ENCODE measurements at places on chromosomes 3 and 15. TPM values are rescaled to one million over a fixed set of nuclear protein-coding genes. Genes with fewer than 3 reads are reported as not detected.
A peak's percentile ranks its signal among the peaks of the same experiment; 100 is the strongest.

GRCh38 chr3:122825460-122825859 lies 30.6 kb downstream of the SLC49A4 start:
- DNase-seq = no peak

DNA sequence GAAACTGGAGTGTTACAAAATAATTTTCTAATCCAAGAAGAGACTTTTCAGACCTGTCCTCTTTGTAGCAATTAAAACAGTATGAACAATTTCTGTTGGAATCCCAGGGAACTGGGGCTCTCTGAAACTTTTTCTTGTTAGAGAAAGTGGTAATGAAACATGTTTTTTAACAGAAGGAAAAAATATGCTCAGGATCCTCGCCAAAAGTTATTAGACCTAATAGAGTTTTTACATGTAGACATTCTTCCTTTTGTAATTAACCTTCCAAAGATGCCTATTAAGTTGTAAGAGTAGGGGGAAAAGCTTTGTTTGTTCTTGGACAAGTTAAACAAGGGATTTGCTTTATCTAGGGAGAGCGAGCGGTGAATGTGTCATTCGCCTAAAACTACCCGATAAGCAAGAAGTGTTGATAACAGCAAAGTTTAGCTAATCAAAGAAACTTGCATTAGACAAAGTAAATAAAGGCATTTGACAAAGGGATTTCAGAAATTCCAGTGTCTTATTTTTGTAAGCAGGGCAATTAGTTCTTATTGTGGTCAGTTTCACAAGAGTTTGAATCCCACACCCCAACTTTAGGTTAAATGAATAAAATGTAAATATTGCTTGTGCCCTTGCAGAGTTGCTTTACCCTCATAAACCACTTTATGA lies 2.3 kb downstream of the RARB start:
- DNase-seq = no peak

DNA sequence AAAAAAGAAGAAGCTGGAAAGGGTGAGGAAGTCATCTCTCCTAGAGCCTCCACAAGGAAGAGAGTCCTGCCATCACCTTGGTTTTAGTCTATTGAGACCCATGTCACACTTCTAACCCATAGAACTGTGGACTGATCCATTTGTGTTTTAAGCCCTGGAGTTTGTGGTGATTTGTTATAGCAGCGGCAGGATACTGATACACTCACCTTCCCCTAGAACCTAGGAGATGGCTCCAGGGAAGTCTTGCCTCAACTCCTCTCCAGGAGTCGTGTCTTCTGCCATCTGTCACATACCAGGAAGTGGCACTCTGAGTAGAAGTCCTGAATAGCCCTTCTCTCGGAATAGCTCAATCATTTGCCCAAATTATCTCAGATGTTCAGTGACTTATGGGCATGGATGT lies 14.6 kb upstream of the APBA2 start:
- DNase-seq = no peak

DNA sequence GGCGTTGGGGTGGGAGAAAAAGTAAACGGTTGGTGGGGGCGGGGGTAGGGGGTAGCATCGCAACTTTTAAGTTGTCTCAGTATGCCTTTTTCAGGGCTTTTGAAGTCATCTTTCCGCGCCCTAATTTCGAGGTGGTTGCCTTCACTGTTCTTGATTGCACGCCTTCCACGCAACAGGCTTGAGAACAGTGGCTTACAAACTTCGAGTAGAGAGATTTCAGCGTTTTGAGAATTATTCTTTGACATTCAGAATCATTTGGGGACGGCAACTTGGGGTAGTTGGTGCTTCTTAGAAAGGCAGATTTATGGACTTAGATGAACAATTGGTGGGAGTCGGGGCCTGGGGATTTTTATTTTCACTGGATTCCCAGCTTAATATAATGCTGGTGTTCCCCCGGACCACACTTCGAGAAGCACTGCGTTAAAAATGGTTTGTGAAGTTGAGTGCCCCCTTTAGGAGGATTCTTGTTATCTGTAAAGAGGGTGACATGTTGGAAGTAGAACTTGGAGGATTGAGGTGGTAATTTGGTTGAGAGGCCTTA lies 880 bp downstream of the PPP4R2 start:
- peak; percentile 39 for DNase-seq

- DNase-seq = no peak
Observed at GRCh38 chr3:155233213-155233612, 60.3 kb downstream of the STRIT1 start.

DNA sequence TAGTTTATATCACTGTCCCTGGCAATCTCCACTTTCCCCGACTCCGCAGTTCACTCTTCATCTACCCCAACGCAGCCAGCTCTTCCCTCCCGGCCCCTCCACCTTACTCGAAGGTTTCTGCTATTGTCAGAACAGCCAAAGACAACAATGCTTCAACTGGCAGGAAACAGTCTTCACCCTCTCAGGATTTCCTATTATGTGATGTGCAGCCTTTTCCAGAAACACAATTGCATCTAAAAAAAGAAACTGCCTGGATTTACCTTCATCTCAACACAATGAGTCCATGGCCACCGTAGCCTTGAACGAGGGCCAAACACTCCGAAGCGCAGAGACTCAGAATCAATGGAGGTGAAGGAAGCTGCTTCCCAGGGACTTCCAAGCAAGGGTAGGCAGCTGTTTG lies 182.1 kb upstream of the TSC22D2 start:
- DNase-seq = no peak

DNA sequence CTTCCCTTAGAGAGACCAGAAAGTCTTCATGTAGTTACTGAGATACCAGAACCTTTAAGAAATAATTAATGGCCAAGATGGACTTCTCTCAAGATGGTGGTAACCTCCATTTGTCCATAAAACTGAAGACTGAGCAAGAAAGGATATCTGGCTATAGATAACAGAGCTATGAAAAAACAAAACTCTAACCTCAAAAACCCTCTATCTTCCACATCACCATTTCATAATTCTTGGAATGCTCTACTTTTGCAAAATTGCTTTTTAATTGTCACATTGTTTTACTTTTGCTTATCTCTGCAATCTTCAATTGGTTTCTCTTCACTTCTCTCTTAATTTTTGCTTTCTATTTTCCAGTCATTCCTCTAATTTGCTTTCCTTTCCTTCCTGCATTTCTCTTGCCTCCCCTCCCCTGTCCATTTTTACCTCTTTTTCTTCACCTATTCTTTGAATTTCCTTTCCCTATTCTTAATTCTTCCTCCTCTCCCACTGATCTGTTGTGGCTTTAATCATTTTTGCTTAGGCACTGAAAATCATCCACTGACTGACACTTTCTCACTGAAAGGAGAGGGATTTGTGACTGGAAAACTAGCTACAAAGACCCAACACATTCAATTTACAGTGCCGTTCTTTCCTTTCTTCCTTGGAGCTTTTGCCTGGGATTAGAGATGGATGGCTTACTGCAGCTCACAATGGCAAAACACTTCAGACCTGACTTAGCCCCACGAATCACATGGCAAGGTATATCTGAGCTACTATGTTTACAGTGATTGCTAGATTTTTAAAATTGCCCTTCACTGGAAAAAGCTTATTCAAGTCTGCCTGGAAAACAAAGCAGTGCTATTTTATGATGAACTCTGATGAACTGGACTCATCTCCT lies 242.8 kb downstream of the CHST2 start:
- no peak for DNase-seq

- no peak for DNase-seq
Observed at GRCh38 chr3:9879830-9880549, at the start of gene CIDEC. TSS of gene CIDEC (minus strand) at chr3:9880253. CDS start at chr3:9878486, 1,767 bp downstream.

DNA sequence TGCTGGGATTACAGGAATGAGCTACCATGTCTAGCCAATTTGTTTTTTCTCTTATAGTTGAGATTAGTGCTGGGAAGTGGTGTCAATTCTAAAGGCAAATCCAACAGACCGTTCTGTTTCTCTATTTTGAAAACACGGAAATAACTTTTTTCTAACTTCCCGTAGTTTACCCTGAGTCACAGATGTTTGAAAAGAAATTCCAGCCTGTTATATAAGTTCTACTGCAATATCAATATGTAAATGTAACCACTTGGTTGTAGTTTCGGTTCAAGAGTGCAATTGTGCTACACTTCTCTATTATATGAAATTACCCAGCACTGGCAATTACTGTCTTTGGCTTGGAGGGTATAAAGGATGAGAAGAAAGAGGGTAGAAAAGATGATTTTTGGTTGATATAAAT lies 22.3 kb upstream of the GNB4 start:
- DNase-seq = no peak

DNA sequence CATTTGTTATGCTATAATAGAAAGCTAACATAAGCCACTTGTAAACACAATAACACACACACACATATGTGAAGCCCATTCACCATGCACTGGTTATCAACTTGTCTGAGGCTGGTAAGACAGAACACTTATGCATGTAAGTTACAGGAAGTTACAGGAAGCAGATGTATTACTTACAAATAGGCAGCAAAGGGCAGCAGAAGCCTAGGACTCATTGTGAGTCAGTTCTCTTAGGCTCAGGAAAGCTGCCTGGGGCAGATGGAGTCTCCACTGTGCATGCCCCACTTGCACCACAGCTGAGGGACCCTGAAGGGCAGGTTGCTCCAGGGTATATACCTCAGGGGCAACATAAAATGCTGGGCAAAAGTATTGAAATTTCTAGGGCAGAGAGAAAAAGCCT lies 748.8 kb upstream of the CCDC54 start:
- no peak for DNase-seq

Gene TGM5
- polyA plus RNA-seq = not detected

Gene NR2E3
- 0.26 TPM for polyA plus RNA-seq

Gene DLEC1
- polyA plus RNA-seq = 1.8 TPM

Gene CCDC71
- polyA plus RNA-seq = 23.9 TPM

Gene GOLGA6B
- 1.1 TPM for polyA plus RNA-seq

Gene COX5A
- polyA plus RNA-seq = 194 TPM

Gene C3orf20
- 0.15 TPM for polyA plus RNA-seq

Gene BTLA
- 0.40 TPM for polyA plus RNA-seq

Gene CCR9
- not detected for polyA plus RNA-seq

Gene AGTR1
- 20.1 TPM for polyA plus RNA-seq

Gene PYGO1
- 15.4 TPM for polyA plus RNA-seq

Data from left renal pelvis (tissue), 4 donors.